ENCODE measurements at places on chromosomes 16 and 17.
A peak's percentile ranks its signal among the peaks of the same experiment; 100 is the strongest.

- no peak for DNase-seq
Observed at GRCh38 chr17:78232859-78233173, 1.4 kb downstream of the TMEM235 start.

- no peak for DNase-seq
Observed at GRCh38 chr17:13352747-13353415, 248.8 kb downstream of the HS3ST3A1 start.

DNA sequence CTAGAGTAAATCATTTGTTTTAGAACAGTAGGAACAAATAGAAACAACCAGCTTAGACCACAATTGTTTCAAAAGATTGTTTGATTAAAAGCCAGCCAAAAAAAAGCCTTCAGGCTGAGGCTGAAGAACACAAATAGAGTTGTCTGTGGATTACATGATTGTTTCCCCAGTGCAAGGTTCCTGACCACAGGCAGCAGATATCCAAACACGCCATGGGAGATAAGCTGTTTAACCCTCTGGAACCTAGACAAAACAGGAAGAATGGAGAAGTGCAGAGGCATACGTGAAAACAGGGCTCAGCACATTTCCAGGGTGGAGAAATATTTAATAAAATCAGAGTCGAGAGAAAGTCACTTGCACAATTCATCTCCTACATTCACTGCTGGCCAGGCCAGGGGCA is 21.0 kb downstream of the ATPAF2 start:
- DNase-seq, result no peak

- no peak for DNase-seq
Observed at GRCh38 chr17:81334391-81334901, 39.3 kb upstream of the SLC38A10 start.

GRCh38 chr17:19370493-19370960 is 7.8 kb upstream of the MAPK7 start:
- DNase-seq, result peak; percentile 65

DNA sequence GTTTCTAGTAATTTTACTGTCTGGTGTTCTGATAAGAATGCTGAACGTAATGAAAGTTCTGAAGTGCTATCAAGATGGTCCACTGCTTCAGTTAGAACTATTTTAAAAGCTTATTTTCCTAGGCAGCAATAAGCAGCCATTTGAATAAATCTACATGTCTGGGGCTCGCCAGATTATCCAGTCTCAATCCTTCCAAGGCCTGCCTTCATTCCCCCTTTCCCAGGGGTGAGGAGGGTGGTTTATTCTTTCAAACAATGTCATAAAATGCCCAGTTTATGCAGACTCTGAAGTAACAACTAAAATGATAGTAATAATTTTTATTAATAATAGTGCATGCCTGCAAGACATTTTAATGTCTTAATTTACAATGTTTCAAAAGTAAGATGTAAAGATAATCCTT is 2.4 kb downstream of the CDH11 start:
- no peak for DNase-seq
